Astrocyte of the spinal cord (primary cell): ENCODE measurements at places on chromosomes 2 and 18.

- DNase-seq = no peak
These were observed 5.4 kb downstream of the ITGAV start for GRCh38 chr2:186595219-186595618.

DNA sequence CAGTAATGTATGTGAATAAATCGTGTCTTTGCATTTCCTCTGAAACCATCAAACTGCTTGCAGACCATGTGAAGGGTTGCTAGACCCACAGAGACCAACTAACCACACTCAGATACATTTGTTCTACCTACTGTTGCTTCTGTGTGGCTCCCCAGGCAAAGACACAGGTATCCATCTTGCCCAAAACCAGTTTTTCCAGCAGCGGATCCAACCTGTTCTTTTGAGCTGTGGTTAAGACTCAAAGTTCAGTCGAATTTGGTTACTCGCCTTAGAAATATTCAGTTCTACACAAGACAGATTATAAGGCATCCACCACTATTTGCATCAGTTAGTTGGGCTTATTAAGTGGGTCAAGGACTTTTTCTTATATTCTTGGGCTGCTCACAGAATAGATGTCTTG, 276.2 kb upstream of the EPHA4 start:
- no peak for DNase-seq

DNA sequence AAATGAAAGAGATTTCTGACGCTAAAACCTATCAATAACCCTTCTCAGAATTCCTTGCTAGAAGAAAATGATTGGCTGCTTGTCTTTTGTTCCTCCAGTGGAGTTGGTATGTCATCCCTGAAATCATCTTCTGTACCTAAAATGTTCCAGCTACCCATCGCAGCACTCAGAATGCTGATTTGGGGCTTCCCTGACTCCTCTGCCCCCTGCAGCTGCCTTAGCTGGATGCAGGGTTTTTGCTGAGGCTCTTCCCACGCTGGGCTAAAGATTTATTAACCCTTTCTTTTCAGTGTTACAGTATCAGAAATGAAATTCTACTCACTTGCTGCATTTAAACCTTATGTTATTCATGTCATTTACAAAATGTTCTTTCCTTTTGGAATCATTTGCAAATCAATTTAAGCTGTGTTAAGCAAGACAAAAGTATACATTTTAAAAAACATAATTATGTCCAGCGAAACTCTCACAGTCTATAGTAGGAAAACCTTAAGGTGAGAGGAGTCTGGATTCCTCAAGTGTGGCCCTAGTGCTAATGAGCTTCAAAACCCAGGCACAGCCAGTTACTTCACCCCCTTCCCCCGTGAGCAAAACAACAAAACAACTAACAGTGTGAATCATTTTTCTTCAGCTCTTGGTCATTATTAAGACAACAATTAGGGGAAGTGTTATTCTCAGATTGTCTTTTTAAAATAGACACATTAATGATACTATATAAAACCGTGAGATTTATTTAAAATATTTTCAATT, 32.8 kb downstream of the PKP4 start:
- DNase-seq = no peak

GRCh38 chr2:195445639-195446038, 211.4 kb upstream of the SLC39A10 start:
- DNase-seq = peak; percentile 19

GRCh38 chr2:61951881-61952280, 46.4 kb downstream of the COMMD1 start:
- no peak for DNase-seq

GRCh38 chr18:38420611-38421010, 855.0 kb upstream of the CELF4 start:
- DNase-seq = no peak

- DNase-seq = no peak
These were observed 131.7 kb upstream of the PDE1A start for GRCh38 chr2:182558564-182558963.

DNA sequence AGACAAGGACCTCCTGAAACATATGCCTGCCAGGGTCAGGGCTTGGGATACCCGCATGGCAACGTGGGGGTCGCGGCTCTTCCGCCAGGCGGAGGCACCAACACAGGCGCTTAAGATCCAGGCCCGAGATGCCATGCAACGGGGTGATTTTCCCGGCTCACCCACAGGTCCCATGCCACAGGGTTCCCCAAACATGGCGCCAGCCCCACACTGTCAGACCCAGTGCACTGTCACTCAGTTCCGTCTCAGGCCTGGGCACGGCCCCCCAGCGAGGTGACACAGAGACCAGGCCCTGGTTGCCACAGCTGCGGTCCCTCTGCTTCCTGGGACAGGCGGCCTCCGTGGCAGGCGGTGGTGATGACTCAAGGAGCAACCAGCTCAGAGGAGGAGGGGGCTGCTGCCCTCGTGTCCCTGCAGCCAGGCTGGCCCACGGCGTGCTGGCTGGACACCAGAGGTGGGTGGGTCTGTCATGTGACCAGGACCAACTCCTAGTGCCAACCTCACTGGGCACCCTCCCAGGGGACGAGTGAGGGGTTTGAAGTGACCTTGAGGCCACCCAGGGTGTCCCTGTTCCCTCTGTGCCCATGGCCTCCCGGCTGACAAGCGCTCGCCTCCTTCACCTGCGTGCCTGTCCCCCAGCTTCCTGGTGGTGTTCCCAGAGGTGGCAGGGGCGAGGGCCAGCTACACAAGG, 4.9 kb downstream of the PDCD1 start:
- peak; percentile 28 for DNase-seq
